ENCODE measurements at places on chromosomes 11 and 22.

DNA sequence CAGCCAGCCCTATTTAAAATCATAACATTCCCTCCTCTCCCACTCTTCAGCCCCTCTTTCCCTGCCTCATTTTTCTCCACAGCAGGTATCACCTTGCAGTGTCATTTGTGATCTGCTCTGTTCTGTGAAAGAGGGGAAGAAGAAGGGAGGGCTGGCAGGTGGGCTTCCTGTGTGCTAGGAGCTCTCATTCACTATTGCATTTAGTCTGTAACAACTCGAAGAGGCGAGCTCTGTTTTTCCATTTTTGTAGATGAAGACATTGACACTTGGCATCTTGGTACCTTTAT is 52.1 kb upstream of the CRYBB3 start:
- no peak for DNase-seq

GRCh38 chr11:79212741-79213190 is 228.1 kb downstream of the TENM4 start:
- DNase-seq = no peak

DNA sequence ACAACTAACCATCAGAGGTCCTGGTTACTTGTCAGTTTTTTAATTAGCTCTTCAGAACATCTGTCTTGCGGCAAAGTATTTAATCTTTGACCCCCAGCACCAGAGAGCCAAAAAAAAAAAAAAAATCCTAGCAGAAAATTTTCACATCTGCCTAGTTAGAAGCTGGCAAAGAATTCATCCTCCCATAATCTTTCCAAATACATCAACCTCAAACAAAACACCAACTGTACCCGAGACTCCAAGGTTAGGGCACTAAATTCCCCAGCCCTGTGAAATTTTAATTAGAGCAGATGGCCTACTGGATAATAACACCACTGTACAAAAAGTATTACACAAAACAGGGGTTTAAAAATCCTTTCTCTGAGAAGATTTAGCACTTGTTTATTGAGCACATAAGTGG is 55.7 kb downstream of the RAB38 start:
- DNase-seq = no peak

DNA sequence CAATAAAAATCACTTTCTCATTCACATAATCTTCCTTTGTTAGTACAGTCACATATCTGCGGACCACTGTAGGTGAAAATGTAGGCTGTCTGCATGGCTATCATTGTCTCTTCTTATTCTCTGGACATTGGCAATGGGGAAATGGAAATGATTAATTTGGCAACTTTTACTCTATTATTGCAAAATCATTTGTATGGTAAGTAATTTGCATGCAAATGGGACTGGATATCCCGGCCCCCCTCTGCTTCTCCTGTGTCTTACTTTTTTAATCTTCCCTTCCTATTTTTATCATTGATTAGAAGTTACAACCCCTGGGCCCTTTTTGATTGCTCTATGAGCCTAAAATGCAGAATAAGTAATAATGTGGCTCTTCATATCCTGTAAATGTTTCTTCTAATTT is 6.0 kb downstream of the GRK3 start:
- no peak for DNase-seq

DNA sequence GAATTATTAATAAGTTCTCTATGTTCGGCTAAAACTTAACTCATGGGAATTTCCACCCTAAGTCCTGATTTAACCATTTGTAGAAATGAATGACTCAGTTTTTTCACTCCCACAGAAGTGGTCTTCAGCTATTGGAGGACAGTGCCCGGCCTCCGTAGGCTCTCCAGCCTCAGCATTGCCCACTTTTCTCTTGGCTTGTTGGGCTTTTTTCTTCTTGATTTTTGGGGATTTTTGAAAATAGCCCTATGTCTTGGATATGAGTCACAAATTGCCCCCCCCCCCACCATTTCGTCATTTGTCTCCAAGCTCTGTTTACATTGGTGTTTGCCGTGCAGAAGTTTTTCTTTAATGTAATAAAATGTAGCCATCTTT is 66.7 kb downstream of the PACS1 start:
- no peak for DNase-seq

DNA sequence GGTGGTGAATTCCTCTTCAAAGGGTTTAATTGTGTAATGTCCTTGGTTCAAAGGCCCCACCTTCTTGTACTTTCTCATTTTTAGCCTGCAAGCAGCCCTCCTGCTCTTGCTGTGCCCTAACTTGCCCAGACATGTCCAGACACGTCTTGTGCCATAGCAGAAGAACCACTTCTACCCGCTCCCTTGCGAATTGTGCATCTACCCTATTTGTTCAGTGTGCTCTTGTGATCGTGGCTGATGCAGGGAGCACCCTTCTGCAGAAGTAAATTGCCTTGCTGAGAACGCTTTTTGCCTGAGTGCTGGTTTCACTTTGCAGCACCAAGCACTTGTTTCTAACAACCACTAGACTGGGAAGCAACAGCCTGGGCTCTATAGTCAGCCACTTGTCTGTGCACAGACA is 249.4 kb downstream of the SBF2 start:
- no peak for DNase-seq

- DNase-seq = no peak
These were observed 98.0 kb downstream of the PIWIL4 start for GRCh38 chr11:94665116-94665659.

DNA sequence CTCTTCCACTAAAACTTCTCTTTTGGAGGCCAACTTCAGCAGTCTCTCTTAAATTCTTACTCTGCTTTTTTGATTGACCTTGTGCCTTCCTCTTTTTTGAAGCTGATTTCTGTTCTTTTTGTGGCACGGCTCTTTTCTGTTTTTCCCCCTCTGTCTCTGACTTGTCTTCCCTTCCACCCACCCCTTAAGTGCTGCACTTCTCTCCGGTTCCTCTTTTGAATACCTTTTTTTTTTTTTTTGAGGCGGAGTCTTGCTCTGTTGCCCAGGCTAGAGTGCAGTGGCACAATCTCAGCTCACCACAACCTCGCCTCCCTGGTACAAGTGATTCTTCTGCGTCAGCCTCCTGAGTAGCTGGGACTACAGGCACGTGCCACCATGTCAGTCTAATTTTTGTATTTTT is 211.9 kb downstream of the BLID start:
- no peak for DNase-seq

DNA sequence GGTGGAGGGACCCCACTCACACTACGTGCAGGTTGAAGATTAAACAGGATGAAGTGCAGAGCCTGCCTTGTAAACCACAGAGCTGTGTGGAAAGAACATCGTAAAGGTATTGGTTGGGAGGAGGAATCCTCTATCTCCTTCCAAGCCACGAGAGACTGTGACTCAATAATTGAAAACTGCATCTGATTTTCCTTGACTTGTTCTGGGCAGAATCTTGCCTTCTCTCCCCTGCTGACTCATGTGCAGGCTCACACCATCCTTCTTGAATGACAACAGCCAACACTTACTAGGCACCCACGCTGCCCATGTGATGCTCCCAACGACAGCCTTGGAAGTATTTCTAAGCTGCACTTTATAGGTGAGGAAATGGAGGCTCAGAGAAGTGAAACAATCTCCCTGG is 563.0 kb downstream of the MIAT start:
- DNase-seq = no peak

GRCh38 chr22:37148031-37148651 is 1.6 kb downstream of the IL2RB start:
- DNase-seq = no peak

- no peak for DNase-seq
These were observed 319.2 kb upstream of the CHORDC1 start for GRCh38 chr11:90542092-90542491.

GRCh38 chr11:114008331-114008730 is 33.4 kb downstream of the HTR3A start:
- DNase-seq = no peak

DNA sequence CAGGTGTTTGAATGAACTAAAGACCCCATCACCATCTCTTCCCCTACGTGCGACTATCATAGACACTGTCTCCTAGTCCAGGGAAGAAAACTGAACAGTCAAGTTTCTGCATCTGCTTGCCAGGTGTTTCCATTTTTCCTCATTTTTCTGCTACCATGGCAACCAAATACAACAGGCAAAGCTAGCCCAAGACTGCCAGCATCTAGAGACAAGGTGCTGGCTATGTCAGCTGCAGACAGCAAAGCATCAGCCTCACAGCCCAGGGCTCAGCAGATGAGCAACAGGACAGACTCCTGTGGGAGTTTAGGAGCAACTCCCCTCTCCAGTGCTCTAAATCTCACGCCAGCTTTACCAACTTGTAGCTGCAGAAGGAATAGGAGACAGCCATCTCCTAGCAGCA is 124.3 kb downstream of the C11orf58 start:
- DNase-seq = no peak

DNA sequence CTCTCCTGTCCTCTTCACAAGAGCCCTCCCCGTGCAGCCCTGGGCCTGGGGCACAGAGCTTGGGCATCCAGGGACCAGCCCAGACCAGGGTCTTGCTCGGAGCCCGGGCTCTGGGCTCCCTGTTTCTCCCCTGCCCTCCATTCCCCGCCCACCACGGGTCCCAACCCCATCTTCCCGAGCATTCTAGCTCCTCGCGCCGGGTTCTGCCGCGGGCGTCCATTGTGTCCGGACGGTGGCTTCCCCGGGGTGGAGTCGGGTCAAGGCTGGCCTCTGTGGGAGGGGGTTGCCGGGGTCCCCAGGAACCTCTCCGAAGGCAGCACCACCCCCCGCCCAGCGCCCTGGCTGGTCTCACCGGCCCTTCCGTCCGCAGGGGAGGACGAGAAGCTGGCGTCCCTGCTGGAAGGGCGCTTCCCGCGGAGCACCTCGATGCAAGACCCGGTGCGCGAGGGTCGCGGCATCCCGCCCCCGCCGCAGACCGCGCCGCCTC is 18.1 kb upstream of the ACR start:
- no peak for DNase-seq

GRCh38 chr11:83921447-83922192 is 635.5 kb upstream of the CCDC90B start:
- DNase-seq = no peak

DNA sequence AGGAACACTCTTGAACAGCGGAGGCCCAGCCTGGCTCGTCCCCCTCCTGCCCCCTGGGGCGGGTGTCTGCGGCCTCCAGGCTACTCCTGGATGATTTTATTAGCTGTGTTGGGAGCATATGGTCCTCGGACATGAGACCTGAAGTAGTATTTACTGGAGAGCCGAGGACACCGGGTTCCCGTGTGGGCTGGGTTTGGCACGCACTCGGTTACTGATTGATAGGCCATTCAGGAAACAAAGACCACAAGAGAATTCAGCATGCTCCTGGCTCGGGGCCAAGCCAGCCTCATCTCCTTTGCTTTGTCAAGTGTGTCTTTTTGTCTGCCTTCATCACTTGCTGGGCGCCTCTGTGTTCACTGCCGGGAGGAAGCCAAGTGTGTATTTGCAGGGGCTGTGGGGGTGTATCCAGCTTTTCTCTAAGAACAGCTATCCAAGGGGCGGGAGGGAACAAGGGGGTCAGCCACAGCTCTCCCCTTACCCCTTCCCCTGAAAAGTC is 9.7 kb downstream of the FXYD2 start:
- DNase-seq = peak; percentile 61

DNA sequence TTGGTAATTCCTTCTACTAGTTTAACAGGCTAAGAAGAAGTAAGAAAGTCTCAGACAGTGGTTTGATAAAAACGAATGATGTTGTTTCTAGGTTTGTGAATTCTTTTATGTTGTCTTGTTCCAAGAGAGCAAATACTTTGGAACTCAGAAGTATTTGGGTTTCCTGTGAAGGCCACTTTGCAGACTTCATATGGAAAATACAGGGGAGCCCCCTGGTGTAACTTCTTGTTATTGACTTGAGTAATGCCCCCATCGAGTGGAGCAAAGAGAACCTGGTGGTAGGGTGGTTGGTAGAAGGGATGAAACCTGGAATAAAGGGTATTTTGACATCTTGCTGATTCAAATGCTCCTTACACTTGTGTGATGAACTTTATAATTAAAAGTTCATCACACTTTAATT is 40.0 kb upstream of the PTH start:
- DNase-seq = no peak

- no peak for DNase-seq
These were observed 2.7 kb downstream of the RNF169 start for GRCh38 chr11:74751303-74751702.

- no peak for DNase-seq
These were observed 354.9 kb upstream of the FAT3 start for GRCh38 chr11:91869686-91870085.

- DNase-seq = no peak
These were observed 62.5 kb downstream of the FEZ1 start for GRCh38 chr11:125433454-125434121.

- DNase-seq = no peak
These were observed 8.0 kb upstream of the HTATIP2 start for GRCh38 chr11:20355221-20356219.

- DNase-seq = no peak
These were observed 646.0 kb downstream of the TBC1D22A start for GRCh38 chr22:47408409-47408808.

- no peak for DNase-seq
These were observed 23.2 kb downstream of the ADORA2A start for GRCh38 chr22:24450610-24451009.
